ENCODE measurements at places on chromosomes 4 and X. TPM values are rescaled to one million over a fixed set of nuclear protein-coding genes. Genes with fewer than 3 reads are reported as not detected.

The MBTPS2 gene
- 1.0 TPM for polyA plus RNA-seq

DNA sequence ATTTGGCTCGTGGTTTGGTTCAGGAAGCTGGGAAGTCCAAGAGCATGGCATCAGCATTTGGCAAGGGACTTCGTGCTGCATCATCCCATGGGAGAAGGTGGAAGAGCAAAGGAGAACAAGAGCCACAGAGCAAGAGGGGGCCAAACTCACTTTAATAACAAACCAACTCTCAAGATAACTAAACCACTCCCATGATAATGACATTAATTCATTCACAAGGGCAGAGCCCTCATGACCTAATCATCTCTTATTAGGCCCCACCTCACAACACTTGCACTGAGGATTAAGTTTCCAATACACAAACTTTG is 113.4 kb upstream of the ATXN3L start:
- H3K4me1 ChIP-seq = peaks cover 6% of the 10 kb centered on the region
- H3K4me3 ChIP-seq = no peak overlapping the region
- H3K27ac ChIP-seq = peak overlapping the region; percentile 22
- H3K36me3 ChIP-seq = no peaks in the 10 kb centered on the region
- no peak for DNase-seq

The F8A1 gene
- 27.9 TPM for polyA plus RNA-seq

- no peaks in the 10 kb centered on the region for H3K36me3 ChIP-seq
- no peak overlapping the region for H3K27ac ChIP-seq
- peaks cover 23% of the 10 kb centered on the region for H3K4me1 ChIP-seq
- no peaks in the 10 kb centered on the region for H3K27me3 ChIP-seq
- no peak for DNase-seq
These were observed 17.6 kb downstream of the SH3RF1 start for GRCh38 chr4:169253113-169253671.

DNA sequence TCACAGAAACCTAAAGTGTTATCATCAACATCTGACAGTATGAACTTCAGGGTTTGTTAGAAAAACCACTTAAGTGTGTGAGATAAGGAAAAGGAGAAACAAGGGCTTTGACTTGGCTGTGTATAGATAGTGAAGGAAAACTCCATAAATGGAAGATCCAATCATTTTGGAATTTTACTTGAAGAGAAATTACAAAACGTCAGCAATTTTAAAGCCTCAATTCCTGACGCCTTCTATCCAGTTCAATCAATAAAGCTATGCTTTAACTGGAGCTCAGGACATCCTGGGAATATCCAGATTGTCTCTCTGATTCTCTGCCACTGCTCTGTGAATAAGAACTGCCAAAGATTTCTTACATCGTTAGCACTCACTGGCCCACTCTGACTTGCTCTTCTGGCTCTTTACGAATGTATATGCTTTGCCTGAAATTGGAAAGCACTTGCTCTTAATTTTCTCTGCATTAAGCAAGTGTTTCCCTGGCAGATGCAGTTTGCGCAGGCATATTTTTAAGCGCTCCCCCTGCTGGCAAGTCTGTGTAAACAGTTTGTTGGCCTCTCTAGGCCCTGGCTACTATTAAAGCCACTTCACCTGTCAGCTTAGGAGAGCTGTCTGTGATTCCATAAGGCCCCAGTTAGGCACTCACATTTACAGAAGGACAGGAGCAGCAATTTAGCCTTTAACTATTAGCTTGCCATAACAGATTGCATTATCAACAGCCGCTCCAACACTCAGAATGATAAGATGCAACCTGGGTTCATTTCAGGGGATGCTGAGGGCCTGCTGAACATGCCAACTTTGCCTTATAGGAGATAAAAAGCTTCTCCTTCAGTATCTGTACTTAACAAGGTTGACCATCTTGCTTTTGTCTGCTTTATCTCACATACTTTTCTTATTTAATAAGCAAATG is 251.4 kb upstream of the DDX53 start:
- no peak overlapping the region for H3K27ac ChIP-seq
- no peaks in the 10 kb centered on the region for H3K27me3 ChIP-seq
- no peak overlapping the region for H3K4me3 ChIP-seq
- no peaks in the 10 kb centered on the region for H3K36me3 ChIP-seq
- DNase-seq = no peak

DNA sequence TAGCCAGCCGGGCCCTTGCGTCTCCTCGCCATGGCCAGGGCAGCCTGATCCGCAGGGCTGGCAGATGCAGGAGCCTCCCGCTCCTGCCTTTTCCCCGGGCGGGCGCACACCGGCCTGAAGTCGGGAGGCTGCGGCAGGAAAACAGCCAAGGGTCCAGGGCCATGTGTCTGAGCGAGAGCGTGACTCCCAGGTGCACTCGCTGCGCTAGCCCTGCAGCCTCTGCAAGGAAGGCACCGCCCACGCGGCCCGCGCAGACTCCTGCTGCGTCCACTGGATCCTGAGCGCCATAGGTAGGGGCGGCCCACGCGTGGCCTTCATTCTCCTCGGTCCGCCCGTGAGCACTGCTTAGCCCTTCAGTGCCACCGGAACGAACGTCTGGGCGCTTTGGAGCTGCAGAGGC is 379.9 kb downstream of the TRAM1L1 start:
- H3K4me1 ChIP-seq = no peaks in the 10 kb centered on the region
- no peaks in the 10 kb centered on the region for H3K36me3 ChIP-seq
- DNase-seq = peak; percentile 71
- no peak overlapping the region for H3K27ac ChIP-seq
- no peaks in the 10 kb centered on the region for H3K27me3 ChIP-seq
- no peak overlapping the region for H3K4me3 ChIP-seq

- no peaks in the 10 kb centered on the region for H3K36me3 ChIP-seq
- no peak for DNase-seq
- H3K27me3 ChIP-seq = no peaks in the 10 kb centered on the region
These were observed 380.1 kb downstream of the GASK1B start for GRCh38 chr4:157792716-157793115.

GRCh38 chr4:31204874-31205273 is 484.7 kb downstream of the PCDH7 start:
- no peak for DNase-seq
- H3K27ac ChIP-seq = no peak overlapping the region
- H3K36me3 ChIP-seq = no peaks in the 10 kb centered on the region
- no peaks in the 10 kb centered on the region for H3K4me1 ChIP-seq

GRCh38 chr4:188437535-188437934 is 298.3 kb downstream of the TRIML1 start:
- H3K36me3 ChIP-seq = no peaks in the 10 kb centered on the region
- H3K4me1 ChIP-seq = no peaks in the 10 kb centered on the region
- H3K27me3 ChIP-seq = no peaks in the 10 kb centered on the region
- H3K27ac ChIP-seq = no peak overlapping the region
- DNase-seq = no peak

GRCh38 chrX:13939741-13940597 is 89.7 kb downstream of the GEMIN8 start:
- H3K4me3 ChIP-seq = no peak overlapping the region
- no peak for DNase-seq
- H3K4me1 ChIP-seq = no peaks in the 10 kb centered on the region
- H3K36me3 ChIP-seq = no peaks in the 10 kb centered on the region

GRCh38 chr4:92249541-92249940 is 54.2 kb upstream of the GRID2 start:
- no peaks in the 10 kb centered on the region for H3K36me3 ChIP-seq
- no peaks in the 10 kb centered on the region for H3K4me1 ChIP-seq
- no peaks in the 10 kb centered on the region for H3K27me3 ChIP-seq
- no peak overlapping the region for H3K27ac ChIP-seq
- H3K4me3 ChIP-seq = no peak overlapping the region

GRCh38 chr4:42816880-42817400 is 75.6 kb upstream of the GRXCR1 start:
- no peak for DNase-seq
- H3K27ac ChIP-seq = no peak overlapping the region
- no peak overlapping the region for H3K4me3 ChIP-seq
- H3K4me1 ChIP-seq = no peaks in the 10 kb centered on the region

- peak overlapping the region; percentile 87 for H3K27ac ChIP-seq
- no peaks in the 10 kb centered on the region for H3K36me3 ChIP-seq
- peak; percentile 75 for DNase-seq
- no peaks in the 10 kb centered on the region for H3K27me3 ChIP-seq
- H3K4me3 ChIP-seq = no peak overlapping the region
- peaks cover 97% of the 10 kb centered on the region for H3K4me1 ChIP-seq
These were observed 11.6 kb downstream of the SH3BP2 start for GRCh38 chr4:2804449-2804972.

DNA sequence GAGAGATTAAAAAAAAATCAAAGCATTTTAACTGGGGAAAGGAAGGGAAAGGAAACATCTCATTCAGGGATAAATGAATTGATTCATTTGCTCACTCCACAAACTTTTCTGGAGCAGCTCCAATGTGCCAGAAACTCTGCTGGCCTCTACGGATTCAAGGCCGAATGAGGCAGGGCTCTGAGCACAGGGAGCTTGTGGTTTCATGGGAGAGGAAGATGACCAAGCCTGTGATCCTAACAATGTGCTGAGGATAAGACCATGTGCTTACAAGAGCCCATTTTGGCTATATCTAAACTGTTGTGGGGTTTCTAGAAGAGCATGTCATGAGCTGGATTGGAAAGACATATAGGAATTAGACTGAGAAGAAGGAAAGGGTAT is 137.5 kb downstream of the ZNF674 start:
- H3K27ac ChIP-seq = no peak overlapping the region
- no peak for DNase-seq
- no peak overlapping the region for H3K4me3 ChIP-seq

DNA sequence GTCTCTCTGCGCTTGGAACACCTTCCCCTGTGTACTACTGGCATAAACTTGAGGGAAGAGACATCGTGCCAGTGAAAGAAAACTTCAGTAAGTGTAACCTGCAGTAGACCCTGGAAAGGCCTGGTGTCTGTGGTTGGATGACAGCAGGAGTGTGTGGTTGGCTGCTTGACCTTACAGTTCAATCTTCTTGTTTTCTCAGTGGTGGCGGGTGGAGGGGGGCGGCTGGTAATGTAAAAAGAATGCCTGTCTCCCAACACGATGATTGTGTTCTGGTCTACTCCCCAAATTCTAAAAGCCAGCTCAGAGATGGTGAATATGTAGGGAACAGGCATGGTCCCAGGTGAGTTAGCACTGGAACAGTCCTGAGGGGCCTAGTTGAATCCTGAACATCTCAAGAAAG is 18.6 kb downstream of the PSMD10 start:
- H3K4me3 ChIP-seq = no peak overlapping the region
- peaks cover 5% of the 10 kb centered on the region for H3K27me3 ChIP-seq
- H3K27ac ChIP-seq = no peak overlapping the region
- H3K36me3 ChIP-seq = no peaks in the 10 kb centered on the region

The SERTM2 gene
- 0.45 TPM for polyA plus RNA-seq
